ENCODE measurements at places on chromosomes 2 and 18. TPM values are rescaled to one million over a fixed set of nuclear protein-coding genes. Genes with fewer than 3 reads are reported as not detected.

SERPINB7 gene
- total RNA-seq: 28.0 TPM

DNER gene
- total RNA-seq: 1.2 TPM

- no peak for DNase-seq
Observed at GRCh38 chr2:206232287-206233035, 42.0 kb upstream of the ZDBF2 start.

- no peak for DNase-seq
Observed at GRCh38 chr2:1775511-1776035, 31.3 kb upstream of the PXDN start.

EPB41L3 gene
- 40.8 TPM for total RNA-seq

Measured in renal cortical epithelial cell (primary cell).